ENCODE measurements at places on chromosomes 3 and 15.
A peak's percentile ranks its signal among the peaks of the same experiment; 100 is the strongest.

GRCh38 chr3:97736928-97737327 lies 27.6 kb upstream of the ARL6 start:
- DNase-seq = peak; percentile 39

DNA sequence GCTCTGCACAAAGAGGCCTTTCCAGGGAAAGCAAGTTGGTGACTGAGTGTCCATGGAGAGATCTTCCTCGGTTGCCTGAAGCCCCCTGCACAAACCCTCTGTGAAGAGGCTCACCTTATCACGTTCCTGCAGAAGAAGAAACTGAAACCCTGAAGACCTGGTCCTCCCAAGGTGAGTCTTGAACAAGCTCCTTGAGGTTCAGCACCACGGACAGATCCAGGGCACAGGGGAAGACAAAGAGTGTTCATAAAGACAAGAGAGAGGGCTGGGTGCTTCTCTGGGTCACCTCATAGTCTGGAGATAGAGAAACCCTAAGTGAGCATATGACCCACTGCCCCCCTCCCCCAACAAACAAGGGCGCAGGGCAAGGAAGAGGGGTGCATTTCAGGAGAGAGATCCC lies 21.7 kb upstream of the TBC1D21 start:
- peak; percentile 67 for DNase-seq

- no peak for DNase-seq
Observed at GRCh38 chr3:8575364-8576104, 69.1 kb downstream of the SSUH2 start.

DNA sequence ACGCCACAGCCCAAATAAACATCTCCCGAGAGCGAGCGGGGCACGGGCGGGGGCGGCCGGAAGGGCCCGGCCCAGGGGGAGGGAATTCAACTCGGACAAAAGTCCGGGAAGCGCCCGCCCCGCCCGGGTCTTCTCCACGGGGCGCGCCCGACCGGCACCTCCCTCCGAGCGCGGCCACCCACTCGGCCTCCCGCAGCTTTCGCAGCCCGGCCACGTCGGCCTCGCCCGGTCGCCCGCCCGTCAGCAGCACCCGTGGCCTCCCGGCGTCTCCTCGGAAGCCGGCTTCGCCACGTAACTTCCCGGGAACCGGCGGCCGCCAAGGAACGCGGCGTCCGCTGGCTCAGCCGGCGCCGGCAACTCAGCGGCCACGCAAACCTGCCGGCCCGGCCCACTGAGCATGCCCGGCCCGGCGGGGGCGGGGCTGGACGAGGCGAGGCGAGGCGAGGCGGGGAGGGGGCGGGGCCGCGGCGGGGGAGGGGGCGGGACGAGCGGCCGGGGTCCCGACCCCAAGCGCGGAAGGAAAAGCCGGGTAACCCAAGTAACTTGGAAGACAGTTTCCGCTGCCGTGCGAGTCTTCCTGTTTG lies at the start of gene TJP1:
TJP1 (minus strand) TSS at position 369 of the 584 bp plus-strand sequence. CDS start 440 bp downstream, outside the sequence.
- DNase-seq = no peak

DNA sequence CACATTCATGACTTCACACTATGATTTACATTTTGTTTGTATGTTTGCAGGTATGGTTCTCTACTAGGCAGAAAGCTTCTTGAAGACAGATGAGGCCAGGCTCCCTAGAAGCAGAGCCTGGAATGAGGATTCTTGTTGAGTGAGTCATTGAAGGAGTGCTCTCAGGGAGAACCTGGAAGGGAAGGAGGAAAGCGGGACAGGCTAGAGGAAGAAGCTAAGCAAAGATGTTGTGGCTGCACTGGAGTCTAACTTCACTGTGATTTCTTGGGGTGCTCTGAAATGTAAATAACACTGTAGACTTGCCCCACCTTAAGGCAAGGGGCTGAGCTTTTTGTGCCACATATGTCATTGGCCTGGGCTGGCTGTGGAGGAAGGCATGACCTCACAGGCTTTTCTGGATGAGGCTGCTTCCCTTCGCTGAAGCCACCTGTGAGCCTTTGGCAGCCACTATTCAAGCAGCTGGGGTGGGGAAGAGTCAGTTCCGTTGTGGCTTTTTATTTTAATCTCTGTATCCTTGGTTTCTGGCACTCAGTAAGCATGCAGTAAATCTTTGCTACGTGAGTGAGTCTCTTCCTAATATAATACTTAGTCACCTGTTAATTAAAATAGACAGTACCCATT lies 307.3 kb downstream of the SV2B start:
- DNase-seq = no peak

GRCh38 chr3:77191640-77192039 lies 151.7 kb downstream of the ROBO2 start:
- DNase-seq = no peak

DNA sequence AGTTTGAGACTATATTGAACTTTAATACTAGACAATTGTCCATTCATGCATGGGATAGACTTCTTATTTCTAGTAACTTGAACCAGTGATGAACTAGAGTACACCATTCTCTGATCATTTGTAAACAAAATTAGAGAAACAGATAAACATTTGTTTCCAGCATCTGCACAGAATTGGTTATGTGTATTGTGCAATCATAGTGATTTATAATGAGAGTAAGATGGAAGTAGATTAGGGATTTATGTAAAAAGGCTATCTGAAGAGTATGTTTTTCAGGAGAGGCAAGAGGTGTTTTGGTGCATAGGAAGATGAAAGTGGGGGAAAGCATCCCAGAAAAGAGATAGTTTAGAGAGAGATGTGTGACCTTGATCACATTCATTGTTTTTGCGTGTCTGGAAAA lies 695.0 kb downstream of the SQOR start:
- no peak for DNase-seq

GRCh38 chr3:9779075-9779593 lies 9.4 kb upstream of the CAMK1 start:
- no peak for DNase-seq

GRCh38 chr3:158159714-158160113 lies 49.8 kb downstream of the RSRC1 start:
- no peak for DNase-seq

DNA sequence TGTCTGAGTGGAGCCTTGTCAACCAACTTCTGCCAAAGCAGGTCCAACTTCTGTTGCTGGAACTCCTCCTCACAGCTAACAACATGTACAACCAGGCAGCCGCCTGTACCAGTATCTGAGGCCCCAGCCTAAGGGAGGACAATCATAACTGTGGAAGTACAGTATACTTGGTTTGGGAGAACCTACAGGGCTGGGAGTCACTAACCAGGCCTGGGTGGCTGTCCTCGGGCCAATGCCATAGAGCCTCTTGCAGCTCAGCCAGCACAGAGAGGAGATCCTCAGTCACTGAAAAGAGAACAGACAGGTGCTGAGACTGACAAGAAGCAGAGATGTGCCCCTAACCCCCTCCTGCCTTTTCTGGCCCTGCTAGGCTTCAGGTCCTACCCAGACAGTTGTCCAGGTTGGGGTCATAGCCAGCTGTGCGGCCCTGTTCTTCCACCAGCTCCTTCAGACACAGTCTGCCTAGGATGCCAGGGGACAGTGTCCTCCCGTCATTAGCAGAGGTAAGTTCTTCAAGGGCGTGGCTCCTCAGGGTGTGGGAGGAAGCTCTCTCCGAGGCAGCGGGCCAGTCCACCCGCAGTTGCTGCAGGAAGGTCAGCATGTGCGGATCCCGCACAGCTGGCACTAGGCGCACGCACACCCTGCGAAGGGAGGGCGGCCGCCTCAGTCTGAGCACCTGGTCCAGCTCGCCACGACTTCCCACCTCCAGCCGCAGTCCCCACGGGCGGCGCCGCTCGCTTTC lies 980 bp downstream of the DALRD3 start:
- DNase-seq = no peak

DNA sequence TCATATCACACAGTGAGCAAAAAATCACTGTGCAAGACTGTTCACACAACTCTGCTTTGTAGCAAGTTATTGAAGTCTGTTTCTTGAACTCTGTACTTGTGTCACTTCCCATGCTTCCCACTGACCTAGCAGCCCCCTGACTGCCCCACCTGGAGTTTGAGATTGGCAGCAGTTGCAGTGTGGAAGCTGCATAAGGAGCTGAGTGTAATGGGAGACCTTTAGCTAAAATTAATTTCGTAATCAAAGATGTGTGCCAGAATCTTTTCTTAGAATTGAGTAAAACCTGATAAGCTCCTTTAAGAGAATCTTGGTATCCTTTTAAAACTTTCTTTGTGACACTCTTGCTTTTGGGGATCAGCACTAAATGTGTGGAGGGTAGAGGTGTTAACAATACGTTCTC lies 42.8 kb downstream of the NKIRAS1 start:
- DNase-seq = no peak

DNA sequence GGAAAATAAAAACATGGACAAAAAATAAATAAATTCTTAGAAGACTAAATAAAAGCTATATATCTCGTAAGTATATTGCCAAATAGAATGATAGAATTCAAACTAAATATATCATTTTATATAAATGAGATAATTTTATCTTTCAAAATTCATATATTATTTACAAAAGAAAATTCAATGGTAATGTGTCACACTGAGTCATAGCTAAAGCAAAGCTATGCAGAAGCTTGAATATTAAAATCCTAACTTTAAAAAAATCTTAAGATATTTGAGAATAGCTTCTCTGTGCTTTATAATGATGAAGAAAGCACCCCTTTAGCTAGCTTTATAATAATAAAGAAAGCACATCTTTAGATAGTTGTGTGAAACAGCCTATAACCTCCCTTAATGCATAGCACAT lies 1010.8 kb downstream of the OTOL1 start:
- DNase-seq = no peak

- DNase-seq = no peak
Observed at GRCh38 chr3:50278123-50278879, 586 bp upstream of the LSMEM2 start.

DNA sequence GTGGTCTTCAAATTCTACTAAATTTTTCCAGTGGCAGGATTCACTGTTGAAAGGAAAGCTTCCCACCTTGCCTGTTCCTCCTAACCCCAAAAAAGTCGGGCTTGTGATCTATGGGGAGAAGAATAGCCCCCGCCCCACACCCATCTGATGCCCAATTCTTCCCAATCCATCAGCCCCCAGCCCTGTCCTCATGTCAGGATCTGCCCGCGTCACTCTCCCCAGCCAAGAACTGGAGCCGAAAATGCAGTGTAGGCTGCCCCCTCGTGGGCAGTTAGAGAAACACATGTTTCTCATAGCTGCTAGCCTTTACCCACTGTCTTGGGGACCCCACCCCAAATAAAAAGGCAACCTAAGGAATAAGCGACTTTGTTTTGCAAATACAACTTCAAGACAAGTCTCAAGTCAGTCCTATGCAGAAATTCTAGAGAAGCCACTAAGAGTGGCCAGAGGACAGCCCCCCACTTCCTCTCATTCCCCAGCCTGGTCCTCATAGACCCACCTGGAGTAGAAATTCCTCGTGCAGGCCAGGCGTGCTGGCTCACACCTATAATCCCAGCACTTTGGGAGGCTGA lies 13.0 kb upstream of the CSK start:
- no peak for DNase-seq

DNA sequence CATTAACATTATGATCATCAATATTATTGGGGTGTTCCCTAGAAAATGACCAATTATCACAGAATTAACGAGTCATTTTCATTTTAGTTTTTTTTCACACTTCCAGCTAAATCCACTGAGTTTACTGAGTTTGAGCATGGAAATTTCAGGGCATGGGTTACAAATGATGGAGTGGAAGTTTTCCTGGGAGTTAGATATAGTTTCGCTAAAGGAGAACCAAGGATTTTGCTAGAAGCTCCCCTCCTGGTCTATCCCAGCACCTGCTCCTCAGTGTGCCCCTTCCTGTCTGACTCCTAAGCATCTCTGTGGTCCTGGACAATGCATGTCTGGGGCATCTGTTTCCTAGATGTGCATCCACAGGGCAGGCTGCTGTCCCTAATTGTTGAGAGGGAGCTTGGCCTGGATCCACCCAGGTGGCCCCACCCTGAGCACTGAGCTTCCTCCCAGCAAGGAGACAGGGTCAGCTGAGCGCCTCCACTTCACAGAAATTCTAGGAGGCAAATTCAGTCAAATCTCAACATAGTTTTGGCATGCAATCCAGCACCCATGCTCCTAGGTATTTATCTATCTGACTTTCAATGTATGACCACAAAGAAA lies 102.3 kb upstream of the GOLGA6L6 start:
- no peak for DNase-seq

DNA sequence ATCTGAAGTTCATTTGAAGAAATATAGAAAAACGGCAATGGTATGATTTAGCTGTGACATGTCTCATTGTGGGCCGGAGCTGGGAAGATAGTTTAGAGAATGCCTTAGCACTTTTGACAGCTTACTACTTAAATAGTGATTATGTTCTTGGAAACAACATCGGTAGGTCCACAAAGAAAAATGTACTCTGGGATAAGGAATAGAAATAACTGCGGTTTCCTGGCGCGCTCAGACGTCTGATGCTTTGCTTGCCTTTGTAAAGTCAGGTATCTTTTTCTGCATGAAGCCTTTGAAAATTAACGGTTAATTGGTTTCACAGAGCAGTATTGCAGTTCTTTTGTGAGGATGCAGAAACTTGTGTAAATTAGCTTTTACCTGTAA lies 1.4 kb downstream of the USP3 start:
- DNase-seq = no peak

DNA sequence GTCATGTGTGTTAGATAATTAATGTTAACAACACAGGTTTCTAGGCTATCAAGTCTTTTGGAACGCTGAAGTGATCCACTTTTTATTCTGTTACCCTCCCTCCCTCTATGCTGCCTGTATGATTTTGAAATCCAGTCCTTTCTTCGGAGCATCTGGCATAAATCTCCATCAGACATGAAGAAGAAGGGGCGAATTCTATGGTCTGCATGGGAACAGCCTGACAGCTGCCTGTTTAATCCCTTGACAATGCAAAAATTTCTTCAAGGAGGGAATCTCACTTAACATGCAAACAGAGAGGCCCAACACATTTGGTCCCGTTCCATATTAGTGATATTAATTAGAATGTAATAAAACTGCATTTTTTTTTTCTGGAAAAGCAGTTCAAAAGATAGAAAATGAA lies 145.2 kb downstream of the VGLL3 start:
- DNase-seq = no peak

DNA sequence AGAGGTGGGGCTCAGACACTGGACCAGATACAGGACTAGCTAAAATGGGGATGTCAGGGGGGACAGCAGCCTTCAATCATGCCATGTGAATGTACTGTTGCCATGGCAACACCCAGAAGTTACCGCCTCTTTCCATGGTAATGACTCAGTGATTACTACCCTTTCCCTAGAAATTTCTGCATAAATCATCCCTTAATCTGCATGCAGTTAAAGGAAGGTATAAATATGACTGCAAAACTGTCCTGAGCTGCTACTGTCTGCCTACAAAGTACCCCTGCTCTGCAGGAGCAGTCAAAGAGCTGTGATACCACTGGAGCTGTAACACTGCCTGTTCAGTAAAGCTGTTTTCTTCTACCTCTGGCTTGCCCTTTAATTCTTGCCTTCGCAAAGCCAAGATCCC lies 168.2 kb downstream of the PEAK1 start:
- DNase-seq = no peak

- DNase-seq = no peak
Observed at GRCh38 chr15:50778086-50778485, 12.6 kb upstream of the SPPL2A start.

GRCh38 chr3:196707566-196707965 lies 4.5 kb downstream of the CEP19 start:
- DNase-seq = no peak

- DNase-seq = no peak
Observed at GRCh38 chr3:97009427-97010019, 195.1 kb downstream of the EPHA6 start.

All from left renal cortex interstitium (tissue), 4 donors.